ENCODE measurements at places on chromosomes 11 and 22.

GRCh38 chr11:118334745-118335144 lies 7.8 kb downstream of the CD3D start:
- DNase-seq = no peak

DNA sequence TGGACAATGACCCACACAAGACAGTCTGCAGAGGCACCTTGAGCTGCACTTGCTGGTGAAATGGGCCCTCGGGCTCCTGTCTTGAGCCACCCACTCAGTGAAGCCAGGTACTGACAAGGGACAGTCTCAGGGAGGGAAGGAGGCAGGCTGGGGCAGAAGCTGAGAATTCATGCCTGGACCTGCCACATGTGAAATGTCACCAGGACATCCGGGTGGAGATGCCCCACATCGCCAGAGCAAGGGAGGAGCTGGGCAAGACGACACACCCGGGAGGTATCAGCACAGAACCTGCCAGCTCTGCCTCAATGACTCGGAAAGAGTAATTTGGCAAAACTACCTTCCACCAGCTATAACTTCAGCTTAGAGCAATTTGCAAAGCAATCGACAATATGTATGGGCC lies 23.5 kb downstream of the CPT1A start:
- no peak for DNase-seq

- no peak for DNase-seq
These were observed 471.4 kb downstream of the SOX6 start for GRCh38 chr11:15884777-15885540.

- no peak for DNase-seq
These were observed 266.7 kb downstream of the FAM76B start for GRCh38 chr11:95522874-95523273.

DNA sequence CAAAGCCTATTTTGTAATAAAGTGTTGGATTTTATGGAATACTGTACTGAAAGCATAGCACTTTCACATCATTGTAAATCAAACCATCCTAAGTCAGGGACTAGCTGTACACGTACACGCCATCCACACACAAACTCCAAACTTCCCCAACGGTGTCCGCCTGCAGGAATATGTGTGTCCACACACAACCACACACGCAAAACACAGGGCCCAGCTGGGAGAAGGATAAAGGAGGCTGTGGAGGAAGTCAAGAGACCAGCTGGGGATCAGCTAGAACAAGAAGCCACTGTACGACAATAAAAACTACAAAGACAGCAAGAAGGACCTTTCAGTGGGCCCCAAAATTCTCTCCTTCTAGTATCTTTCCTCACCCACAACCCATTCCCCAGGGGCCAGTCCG lies 1.6 kb downstream of the TRIM29 start:
- no peak for DNase-seq

DNA sequence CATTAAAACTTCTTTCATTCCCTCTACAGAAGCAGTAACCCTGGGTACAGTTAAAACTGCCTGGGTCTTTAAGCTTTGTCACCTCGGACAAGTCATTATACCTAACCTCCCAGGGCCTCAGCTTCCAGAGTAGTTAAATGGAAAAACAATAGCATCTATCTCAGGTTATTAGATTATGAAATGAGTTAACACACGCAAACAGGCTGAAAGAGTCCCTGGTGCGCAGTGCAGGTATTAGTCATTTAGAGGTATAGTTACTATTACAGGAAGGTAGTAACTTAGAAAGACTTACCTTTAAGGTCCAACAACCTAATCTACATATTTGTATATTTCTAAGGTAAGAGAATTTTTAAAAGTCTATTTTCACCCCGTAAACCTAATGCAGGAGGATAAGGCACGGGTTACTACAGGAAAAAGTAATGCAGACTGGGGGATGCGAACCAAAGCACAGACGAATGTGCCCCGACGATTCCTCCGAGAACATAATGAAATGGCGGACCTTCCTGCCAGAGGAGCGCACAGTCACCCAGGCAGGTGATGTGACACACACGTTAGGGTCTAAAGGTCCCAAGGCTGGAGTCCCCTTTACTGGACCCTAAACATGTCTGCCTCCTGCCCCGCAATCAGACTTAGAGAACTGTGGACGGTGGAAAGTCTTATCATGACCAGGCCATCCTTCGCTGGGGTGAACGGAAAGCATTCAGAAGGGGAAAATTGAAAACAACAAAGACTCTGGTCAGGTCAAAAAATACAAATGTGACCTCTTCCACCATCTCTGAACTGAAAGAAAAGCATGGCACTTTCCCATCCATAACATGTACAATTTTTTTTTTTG lies 1.3 kb downstream of the NAP1L4 start:
- no peak for DNase-seq

DNA sequence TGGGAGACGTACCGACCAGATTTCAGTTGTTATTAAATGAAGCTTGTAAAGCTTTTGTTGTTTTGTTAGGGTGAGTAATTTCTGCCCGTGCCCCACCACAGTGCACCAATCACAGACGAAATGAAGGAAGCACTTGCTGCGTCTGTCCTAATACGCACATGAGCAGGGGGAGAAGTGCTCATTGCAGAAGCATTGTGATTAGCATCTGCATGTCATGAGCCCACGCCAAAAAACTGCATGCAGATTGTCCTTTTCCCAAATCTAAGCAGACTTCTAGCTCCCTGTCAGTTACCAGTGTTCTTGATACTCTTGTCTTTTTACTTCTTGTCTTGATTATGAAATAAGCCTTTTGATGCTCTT lies 15.5 kb downstream of the RBX1 start:
- no peak for DNase-seq

DNA sequence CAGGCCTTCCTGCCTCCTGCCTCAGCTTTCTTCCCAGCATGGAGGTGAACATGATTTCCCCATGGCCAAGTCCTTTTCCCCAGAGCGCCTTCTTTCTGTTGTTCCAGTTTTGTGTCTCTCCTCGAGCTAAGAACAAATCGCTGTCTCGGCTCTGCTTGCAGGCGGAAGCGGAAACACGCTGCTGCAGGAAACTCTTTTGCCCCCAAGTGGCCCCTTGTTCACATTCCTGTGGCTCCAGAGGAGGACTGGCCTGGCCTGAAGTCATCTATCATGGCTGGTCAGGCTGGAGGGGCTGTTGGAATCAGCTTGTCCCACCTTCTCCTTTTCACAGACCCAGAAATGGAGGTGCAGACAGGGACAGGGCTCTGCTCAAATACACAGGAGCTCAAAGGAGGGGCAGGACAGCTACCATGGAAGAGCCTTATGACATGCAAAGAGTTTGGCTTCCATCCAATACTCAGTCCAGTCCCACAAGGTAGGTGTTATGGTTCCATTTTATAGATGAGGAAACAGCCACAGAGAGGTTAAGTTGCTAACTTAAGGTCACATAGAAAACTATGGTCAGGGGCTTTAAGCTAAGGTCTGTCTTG lies 182.2 kb upstream of the SYT13 start:
- no peak for DNase-seq

- no peak for DNase-seq
These were observed 66.3 kb downstream of the NCAPD3 start for GRCh38 chr11:134157451-134157850.

GRCh38 chr11:33618956-33619355 lies 81.7 kb downstream of the C11orf91 start:
- DNase-seq = no peak

DNA sequence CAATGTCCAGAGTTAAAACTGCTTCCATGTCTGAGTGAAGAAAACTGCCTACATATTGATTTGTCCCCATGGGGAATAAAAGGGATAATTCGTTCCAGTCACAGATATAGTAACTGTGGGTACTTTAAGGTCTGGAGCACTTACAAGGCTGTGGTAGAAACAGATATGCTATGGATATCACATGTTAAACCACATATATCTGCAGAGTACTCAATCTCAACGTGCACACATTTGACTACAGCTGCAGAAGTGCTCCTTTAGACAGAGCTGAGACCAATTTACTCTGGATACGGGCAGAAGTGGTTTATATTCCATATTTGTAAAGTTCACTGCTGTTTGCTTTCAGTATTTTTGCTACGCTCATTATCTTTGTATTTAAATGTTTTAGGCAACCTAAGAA lies 9.7 kb upstream of the MS4A2 start:
- DNase-seq = no peak

DNA sequence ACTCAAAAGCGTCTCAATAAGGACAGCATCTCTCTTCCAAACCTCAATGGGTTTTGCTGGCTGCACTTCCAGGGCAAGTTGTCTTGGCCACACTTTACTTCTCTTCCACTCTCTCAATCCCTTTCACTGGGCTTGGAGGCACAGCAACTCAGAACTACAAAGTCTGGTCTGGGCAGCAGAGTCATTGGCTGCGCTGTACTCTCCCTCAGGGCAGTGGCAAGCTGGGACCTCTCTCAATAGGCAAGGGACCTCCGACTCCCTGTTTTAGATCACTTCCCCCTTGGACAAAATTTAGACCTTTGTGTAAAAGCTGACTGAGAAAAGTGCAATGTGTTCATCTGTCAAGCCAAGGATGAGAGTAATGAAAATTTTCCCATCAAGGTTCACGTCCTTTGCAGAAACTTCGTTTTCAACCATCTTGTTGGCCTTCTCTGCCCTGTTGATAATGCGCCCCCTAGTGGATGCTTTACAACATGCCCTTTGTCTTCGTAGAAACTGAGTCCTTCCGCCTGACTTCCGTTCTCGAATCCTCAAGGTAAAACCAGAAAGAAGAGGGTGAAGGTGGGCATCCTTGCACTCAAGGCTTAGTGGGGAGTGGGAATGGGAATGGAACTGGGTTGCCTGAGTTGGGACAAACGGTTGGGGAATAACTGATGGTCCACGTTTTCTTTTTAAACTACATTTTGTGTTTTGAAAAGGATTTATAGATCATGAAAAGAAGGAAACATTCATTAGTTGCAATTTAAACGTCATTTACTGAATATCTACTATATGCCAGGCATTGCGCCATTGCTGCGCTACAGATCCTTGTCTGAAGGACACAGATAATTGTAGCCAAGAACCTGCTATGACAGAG lies 99.1 kb downstream of the CD44 start:
- no peak for DNase-seq

DNA sequence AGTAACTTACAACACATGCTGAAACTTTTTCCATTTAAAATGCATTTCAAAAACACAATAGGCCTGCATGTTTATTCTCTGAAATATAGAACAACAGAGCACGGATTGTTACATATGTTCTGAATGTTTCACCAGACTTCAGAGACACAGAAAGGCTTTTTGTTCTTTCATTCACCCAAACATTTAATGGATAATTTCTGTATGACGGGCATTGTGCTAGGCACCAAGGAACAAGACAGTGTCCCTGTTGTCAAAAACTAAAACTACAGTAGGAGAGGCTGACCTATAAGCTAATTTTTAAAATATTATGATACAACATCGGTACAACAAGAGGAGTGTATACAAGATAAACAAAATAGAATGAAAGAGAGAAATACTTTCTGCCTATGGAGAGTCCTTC lies 81.9 kb upstream of the TEAD1 start:
- no peak for DNase-seq

- DNase-seq = no peak
These were observed 91.0 kb downstream of the SERGEF start for GRCh38 chr11:17921659-17922415.

DNA sequence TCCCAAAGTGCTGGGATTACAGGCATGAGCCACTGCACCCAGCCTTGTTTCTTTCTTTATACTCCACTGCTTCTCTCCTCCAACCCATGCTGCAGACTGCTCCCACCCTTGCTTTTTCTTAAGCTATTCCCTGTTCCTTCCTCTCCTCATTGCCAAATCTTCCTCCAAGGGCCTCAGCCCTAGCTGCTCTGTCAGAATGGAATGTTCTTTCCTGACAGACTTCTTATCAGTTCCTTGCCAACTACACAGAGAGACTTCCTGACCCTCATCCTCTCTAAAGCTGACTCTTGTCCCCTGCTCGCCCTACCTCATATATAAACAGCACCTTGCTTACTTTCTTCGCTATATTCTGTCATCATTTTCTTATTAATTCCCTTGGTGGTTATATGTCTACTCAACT lies 16.9 kb upstream of the PIK3C2A start:
- no peak for DNase-seq

- no peak for DNase-seq
These were observed 72.0 kb upstream of the API5 start for GRCh38 chr11:43239791-43240190.

DNA sequence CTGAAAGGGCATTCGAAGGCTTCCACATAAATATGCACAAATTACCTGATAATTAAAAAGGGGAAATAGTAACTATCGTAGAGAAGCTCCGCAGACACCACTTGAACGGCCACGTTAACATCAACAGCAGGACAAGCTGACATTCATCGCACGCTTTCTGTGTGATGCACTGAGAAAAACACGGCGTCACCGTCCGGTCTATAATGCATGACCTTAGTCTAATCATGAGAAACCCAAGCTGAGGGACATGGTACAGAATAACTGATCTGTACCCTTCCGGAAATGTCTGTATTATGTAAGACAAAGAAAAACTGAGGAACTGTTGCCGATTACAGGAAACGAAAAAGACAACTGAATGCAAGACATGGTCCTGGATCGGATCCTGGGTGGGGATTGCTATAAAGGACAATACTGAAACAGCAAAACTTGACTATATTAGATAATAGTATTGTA lies 678 bp upstream of the RANGAP1 start:
- no peak for DNase-seq

- DNase-seq = no peak
These were observed 39.8 kb downstream of the MPPED2 start for GRCh38 chr11:30546334-30546733.

GRCh38 chr11:63572026-63572688 lies 9.0 kb upstream of the PLAAT2 start:
- no peak for DNase-seq

DNA sequence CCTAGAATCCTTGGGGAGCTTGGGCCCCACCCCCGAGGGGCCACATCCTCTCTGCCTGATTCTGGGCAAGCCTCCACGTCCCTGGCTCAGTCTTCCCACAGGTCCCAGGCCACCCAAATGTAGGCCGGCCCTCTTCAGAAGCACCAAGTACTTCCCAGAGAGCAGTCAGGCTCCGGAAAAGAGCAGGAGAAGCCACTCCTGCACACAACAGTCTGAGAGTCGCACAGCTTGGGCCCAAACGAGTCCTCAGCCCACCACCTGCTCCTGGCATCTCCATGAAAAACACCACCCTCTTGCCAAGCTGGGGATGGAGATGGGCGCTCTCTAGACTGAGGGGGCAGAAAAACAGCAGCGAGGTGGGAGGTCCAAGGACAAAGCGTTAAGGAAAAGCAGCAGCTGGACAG lies 15.4 kb downstream of the EHD1 start:
- no peak for DNase-seq

DNA sequence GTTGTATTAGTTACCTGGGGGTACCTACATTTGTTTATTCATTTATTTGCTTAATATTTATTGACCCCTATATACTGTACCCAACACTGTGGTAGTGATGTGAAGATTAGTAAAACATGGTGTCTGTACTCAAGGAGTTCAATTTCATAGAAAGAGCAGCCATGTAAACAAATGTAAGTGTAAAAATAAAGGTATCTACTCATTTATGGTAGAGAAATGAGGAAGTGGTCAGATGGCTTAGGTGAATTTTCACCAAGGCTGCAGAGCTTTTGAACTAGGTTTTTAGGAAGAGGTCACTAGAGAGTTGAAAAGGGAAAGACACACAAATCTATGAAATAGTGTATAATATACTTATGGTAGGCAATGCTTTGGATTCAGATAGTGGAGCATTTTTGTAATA lies 11.1 kb downstream of the CTR9 start:
- no peak for DNase-seq

- no peak for DNase-seq
These were observed 4.1 kb downstream of the RFPL2 start for GRCh38 chr22:32200752-32201151.

GRCh38 chr11:66976028-66976467 lies 944 bp downstream of the C11orf86 start:
- DNase-seq = no peak

- no peak for DNase-seq
These were observed 309.4 kb upstream of the ZC3H12C start for GRCh38 chr11:109783840-109784239.
